Central memory CD8-positive, alpha-beta T cell (primary cell): ENCODE measurements at places on chromosomes 12 and 14.

DNA sequence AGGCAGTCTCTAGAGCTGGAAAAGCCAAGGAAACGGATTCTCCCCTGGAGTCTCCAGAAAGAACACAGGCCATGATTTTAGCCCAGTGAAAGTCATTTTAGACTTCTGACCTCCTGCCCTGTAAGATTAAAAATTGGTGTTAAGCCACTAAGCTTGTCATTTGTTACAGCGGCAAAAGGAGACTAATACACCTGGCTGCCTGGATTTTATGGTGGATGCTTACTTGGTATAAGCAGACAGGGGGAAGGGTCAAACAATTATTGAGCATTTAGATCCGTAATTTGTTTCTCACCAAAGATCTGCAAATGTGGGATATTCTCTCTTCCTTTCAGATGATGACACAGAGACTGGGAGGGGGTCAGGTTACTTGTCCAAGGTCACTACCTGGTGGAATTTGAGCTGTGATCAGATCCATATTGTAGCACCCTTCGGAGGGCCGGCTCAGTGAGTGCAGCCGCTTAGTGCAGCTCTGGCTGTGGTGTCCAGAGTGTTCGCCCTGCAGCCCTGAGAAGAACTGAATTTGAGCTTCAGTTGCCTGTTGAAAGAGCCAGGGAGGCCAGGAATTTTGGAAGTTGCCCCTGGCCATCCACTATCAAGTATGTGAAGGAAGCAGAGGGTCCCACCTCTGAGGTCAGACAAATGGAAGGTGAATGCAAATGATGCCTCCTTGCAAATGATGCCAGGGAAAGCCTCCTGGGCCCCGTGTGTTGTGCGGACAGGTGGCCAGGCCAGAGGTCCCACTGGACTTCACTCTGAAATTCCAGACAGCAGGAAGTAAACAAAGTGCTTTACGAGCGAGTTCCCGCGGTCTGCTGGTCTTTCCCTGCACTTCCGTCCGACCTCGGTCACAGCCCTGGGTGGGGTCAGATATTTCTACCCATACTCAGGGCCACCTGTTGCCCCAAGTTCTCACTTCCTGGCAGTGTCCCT, 15.1 kb downstream of the GLRX5 start:
- no peak for DNase-seq

GRCh38 chr14:37985826-37986470, 221.8 kb upstream of the SSTR1 start:
- peak; percentile 23 for DNase-seq

DNA sequence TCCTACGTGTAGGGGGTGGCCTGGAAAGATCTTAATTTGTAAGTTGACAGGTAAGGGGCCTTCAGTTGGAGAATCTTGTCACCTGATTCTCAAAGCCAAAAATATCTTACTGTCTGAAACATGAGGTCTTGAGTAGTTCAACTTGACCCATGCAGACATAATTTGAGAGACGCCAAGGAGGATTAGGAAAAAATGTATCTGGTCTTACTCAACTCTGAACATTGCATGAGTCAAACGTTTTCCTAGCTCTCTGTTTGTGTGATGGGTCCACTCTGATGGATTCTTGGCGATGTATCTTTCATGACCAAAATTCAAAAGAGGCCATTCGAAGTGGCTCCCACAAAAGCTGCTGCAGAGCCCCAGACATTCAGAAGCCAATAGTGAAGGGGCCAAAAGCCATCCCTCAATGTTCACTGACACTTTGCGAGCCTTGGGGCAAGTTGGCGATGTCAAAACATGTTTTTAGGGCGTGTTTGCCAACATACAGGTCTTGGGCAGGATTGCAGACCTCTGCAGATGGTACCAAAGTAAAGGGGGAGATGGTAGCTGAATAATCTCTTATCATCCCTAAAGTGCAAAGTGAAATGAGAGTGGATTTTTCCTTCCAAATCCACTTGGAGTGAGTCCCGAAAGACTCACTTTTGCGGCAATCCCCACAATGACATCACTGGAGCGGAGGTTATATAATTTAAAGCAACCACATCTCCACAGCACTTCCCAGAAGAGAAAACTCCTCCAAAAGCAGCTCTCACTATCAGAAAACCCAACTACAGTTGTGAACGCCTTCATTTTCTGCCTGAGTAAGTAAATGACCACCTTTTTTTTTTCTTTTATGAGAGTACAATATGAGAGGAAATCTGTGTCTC, at the start of gene BDKRB1:
TSS of gene BDKRB1 (plus strand) at position 710 of the 866 bp plus-strand sequence. CDS start 7,473 bp downstream, outside the sequence.
- DNase-seq = no peak

DNA sequence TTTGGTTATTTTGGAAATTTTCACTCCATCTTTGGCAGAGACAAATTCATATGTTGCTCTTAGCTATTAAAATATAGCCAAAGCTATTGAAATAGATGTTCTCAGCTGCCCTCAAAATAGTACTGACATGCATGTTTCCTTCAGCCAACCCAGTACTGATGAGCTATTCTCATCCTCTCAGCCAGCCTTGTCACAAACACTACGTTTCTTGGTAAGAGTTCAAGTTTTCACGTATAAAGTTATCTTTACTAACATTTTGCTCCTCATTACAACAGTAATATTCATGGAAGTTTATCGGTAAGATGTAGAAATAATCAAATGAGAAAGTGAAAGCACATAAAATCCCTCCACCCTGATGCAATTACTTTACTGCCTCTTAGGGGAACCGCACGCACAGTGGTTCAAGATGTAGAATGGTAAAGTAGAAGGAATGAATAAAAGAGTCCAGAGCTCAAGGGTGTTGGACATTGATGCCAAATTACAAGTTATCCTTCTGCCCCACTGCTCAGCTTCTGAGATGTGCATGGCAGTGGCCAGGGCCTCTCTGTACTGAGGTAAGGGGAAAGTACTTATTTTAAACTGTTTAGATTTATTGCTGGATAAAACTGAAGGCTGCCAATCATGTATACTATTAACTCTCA, 20.7 kb downstream of the GCH1 start:
- no peak for DNase-seq

DNA sequence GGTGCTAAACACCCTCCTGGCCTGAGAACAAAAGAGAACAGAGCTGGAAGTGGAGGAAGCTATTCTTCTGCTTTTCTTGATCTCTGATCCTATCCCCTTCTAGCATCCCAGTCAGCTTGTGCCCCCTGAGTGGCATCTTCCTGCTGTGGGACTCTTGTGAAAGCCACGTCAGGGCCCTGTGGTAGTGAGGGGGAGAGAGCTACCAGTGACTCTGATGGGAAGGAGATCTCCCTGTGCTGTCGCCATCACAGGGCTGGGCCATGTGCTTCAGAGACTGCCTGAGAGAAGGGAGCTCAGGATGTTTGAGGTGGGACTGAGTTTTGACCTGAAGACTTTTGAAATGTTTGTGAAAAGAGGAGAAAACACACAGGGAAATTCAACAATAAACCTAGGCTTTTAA, 107.6 kb upstream of the FUT8 start:
- no peak for DNase-seq

GRCh38 chr12:40469736-40470135, 222.5 kb upstream of the CNTN1 start:
- no peak for DNase-seq

DNA sequence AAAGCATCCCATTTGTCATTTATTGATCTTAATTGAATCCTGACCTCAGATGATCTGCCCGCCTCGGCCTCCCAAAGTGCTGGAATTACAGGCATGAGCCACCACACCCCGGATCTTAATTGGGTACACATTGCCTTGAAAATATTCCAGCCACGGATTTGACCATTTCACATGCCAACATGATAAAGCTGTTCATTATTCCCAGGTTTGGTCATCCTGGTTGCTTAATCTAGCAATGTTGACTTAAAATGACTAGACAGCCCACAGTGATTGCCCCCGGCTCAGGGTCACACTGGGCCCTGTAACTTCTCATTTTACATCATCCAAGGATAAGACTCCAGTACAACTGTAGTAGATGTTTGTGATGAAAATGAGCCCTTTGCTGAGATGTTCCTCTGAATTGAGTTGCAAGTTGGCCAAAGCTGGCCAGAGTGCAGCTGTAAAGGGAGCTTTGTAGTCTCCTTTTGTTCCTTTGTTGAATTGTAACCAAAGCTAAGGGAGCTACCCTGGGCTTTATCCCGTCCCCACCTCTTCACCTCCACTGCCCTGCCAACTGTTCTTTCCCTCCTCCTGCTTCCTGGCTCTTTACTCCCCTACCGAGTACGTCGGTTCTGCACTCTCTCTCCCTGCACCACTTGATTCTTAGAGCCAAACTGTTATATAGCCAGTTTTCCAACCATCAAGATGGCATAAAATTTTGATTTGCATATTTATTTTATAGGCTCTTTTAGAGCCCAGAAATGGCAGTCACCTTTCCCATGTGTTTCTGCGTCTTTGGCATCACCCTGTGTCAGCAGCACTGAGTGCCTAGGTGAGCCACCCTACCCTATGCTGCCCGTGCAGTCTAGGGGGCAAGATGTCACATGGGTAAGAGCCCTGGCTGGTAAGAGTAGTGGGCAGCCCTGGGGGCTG, 141.3 kb upstream of the HIF1A start:
- no peak for DNase-seq
